Activated CD4-positive, alpha-beta memory T cell treated with anti-CD3 and anti-CD28 coated beads for 36 hours (primary cell): ENCODE measurements at places on chromosomes 3 and 15. TPM values are rescaled to one million over a fixed set of nuclear protein-coding genes. Genes with fewer than 3 reads are reported as not detected.
A peak's percentile ranks its signal among the peaks of the same experiment; 100 is the strongest.

- peaks cover 25% of the 10 kb centered on the region for H3K36me3 ChIP-seq
- no peak for DNase-seq
- no peak overlapping the region for H3K27ac ChIP-seq
These were observed 27.3 kb downstream of the ABHD2 start for GRCh38 chr15:89115547-89115946.

DNA sequence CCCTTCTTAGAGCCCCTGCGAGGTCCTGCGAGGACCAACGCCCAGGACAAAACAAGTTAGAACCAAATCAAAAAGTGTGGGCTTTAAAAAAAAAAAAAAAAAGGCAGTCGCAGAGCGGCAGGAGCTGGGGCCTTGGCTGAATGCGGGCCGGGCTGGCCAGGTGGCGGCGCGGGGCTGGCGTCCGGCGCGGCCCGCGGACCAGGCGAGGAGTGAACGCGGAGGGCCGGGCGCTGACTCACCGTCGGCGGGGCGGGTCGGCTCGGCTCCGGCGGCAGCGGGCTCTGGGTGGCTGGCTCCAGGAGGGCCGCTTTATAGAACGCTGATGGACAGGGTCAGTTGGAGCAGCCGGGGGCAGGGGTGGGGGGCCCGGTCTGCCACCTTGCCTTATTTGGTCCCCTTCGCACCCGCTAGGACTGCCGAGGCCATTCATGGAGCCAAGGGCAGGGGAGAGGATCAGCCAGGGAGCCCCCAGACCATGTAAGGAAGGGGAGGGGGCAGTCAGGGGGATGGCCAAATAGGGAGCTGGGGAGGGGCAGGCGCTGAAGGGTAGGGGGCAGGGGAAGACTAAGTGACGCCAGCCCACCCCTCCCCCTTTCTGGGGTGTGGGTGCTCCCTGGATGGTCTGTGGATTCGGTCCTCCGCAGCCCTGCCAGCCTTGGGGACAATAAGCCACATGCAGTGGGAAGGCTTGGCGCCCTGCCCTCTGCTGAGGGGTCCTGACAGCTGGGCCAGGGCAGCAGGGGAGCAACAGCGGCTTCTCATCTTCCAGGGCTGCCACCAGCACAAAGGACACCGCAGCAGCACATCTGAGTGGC is at the start of gene ACTC1:
Gene ACTC1 (minus strand): TSS at position 283 of the 815 bp plus-strand sequence. CDS start 741 bp downstream, outside the sequence.
- H3K27me3 ChIP-seq = peaks cover 50% of the 10 kb centered on the region
- no peaks in the 10 kb centered on the region for H3K4me1 ChIP-seq
- H3K4me3 ChIP-seq = no peak within 1 kb of the TSS
- DNase-seq = peak; percentile 13
- H3K27ac ChIP-seq = no peak within 1 kb of the TSS

- H3K36me3 ChIP-seq = no peaks in the 10 kb centered on the region
- H3K4me3 ChIP-seq = no peak overlapping the region
- DNase-seq = no peak
These were observed 28.4 kb downstream of the CD200R1L start for GRCh38 chr3:112818289-112818688.

DNA sequence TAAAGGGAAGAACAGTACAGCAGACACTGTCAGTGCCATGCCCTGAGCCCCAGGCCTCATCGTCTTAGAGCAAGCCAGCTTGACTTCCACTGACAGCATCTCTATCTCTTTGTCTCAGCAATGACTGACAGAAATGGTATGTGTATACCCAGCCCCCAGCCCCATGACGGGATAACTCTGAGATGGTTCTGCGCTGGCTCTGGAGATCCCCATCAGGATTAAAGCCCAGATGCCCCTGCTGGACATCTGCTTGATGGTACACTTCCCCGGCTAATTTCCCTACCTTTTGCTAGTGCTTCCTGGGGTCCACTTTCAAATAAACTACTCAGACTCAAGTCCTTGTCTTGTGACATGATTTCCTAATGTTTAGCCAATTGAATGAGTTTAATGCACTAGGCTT is 7.6 kb downstream of the NMNAT3 start:
- no peaks in the 10 kb centered on the region for H3K36me3 ChIP-seq
- H3K4me3 ChIP-seq = no peak overlapping the region
- H3K27me3 ChIP-seq = no peaks in the 10 kb centered on the region
- H3K27ac ChIP-seq = no peak overlapping the region

DNA sequence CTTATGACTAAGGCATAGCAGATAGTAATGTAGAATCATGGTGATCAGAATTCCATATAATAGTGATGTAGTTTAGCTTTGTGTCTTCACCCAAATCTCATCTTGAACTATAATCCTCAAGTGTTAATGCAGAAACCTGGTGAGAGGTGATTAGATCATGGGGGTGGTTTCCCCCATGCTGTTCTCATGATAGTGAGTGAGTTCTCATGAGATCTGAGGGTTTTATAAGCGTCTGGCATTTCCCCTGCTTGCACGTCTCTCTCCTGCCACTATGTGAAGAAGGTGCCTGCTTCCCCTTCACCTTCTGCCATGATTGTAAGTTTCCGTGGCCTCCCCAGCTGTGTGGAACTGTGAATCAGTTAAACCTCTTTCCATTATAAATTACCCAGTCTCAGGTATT is 138.7 kb upstream of the CBLB start:
- no peaks in the 10 kb centered on the region for H3K27me3 ChIP-seq
- H3K4me3 ChIP-seq = no peak overlapping the region
- H3K36me3 ChIP-seq = peaks cover 5% of the 10 kb centered on the region
- peak overlapping the region; percentile 49 for H3K27ac ChIP-seq
- peak; percentile 19 for DNase-seq

DNA sequence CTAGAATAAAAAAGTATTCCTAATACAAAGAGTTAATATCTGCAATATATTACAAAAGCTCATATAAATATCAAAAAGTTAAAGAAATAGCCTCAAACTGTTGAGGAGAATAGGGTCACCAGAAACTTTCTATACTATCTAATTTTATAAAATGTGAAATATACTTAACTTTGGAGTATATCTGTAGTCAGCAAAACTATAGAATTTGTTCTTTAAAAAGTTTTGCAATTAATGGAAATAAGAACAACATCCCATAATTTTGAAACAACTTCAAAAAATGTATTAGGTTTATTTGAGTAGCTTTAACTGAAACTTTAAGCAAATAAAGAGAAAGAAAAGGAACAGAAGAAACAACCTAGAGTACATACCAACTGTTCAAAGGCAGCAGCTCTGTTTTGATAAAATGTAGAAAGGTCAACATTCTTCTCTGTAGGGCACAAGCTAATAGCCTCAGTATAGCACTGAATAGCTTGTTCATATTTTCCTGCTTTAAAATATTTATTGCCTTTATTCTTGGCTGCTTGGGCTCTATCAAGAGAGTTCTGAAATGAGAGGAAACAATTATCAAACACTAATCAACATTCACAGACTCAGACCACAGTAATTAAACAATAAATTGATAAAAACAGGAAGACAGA is 14.3 kb downstream of the TOMM70 start:
- DNase-seq = no peak
- H3K4me1 ChIP-seq = peaks cover 7% of the 10 kb centered on the region
- no peak overlapping the region for H3K27ac ChIP-seq
- no peak overlapping the region for H3K4me3 ChIP-seq
- no peaks in the 10 kb centered on the region for H3K27me3 ChIP-seq

The DPPA2 gene
- not detected for total RNA-seq

DNA sequence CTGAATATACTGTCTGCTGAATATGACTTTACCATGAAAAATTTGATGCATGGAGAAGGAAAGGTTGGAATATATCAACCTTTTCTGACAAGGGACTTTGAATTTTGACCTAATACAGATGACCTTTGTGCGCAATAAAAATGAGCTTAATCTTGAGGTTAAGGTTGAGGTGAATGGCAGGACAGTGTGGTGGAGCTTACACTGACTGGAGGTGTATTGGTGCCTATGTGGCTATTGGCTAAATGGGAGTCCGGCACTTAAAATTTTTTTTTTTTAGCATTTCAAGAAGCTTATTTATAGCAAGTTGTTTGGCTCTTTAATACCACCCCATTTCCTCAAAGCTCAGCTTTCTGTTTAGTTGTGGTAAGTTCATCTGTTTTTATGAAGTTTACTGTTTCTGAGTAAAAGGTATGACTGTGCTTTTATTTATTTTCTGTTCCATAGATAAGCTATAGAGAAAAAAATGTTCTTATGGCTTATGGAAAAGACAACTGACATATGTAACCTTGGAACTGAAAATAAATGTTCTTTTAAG is 15.2 kb downstream of the CDIN1 start:
- H3K4me3 ChIP-seq = no peak overlapping the region
- H3K36me3 ChIP-seq = peaks cover 11% of the 10 kb centered on the region
- H3K4me1 ChIP-seq = peaks cover 8% of the 10 kb centered on the region

DNA sequence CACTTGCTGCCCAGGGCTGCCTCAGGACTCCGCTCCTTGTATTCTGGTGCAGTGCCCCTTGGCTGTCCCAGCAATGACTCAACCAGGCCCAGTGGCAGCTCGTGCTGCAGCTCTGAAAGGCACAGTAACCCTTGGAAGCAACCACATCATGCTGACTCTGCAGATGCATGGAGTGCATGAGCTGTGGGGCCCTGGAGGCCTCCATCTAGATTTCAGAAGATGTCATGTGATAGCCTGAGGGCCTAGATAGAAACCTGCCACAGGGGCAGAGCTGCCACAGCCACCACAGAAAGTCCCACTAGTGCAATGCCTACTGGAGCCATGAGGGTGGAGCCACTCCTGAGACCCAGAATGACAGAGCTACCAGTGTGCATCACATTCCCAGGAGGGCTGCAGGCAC is 117.1 kb upstream of the SMAD3 start:
- H3K27me3 ChIP-seq = no peaks in the 10 kb centered on the region
- peaks cover 6% of the 10 kb centered on the region for H3K4me1 ChIP-seq
- H3K4me3 ChIP-seq = no peak overlapping the region
- H3K27ac ChIP-seq = no peak overlapping the region
- DNase-seq = peak; percentile 52
- H3K36me3 ChIP-seq = no peaks in the 10 kb centered on the region

- peaks cover 21% of the 10 kb centered on the region for H3K4me1 ChIP-seq
- DNase-seq = peak; percentile 31
- peak overlapping the region; percentile 28 for H3K27ac ChIP-seq
- H3K27me3 ChIP-seq = no peaks in the 10 kb centered on the region
- no peak overlapping the region for H3K4me3 ChIP-seq
These were observed 55.4 kb downstream of the ABHD2 start for GRCh38 chr15:89143503-89144162.

The POLQ gene
- total RNA-seq = 25.1 TPM

The TERB2 gene
- not detected for total RNA-seq

DNA sequence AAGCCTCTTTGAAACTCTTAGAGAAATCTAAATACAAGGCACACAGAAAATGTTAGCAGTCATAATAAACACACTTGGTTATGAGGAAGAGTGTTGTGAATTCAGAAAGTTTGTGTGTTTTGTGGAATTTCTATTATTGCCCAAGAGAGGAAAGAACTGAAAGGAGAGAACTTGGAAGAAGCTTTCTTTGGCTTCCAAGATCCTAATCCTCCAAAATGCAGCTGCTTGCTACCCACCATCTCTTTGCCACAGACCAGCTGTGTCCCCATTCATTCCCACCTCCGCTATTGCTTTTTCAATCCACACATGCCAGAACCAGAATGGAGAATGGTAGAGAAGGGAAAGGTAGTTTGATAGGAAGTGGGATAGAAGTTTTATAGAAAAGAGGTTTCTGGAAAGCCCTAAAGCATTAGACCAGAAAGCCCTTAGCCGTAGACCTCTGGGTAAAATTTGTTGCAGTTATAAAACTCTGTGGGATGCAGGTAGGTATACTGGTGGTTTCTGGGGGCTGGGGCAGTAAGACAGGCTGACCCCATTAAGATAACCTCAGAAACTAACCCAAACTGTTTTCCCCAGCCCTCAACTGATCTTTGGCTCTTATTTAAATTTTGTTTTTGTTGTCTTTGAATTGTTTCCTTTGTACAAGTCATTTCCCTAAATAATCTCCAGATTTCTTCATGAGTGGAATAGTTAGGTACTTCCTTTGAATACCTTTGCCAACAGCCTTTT is 108.5 kb downstream of the FILIP1L start:
- DNase-seq = no peak
- H3K36me3 ChIP-seq = peaks cover under 1% of the 10 kb centered on the region
- H3K4me3 ChIP-seq = no peak overlapping the region

- DNase-seq = no peak
- no peak overlapping the region for H3K27ac ChIP-seq
- no peak overlapping the region for H3K4me3 ChIP-seq
- H3K4me1 ChIP-seq = no peaks in the 10 kb centered on the region
- no peaks in the 10 kb centered on the region for H3K27me3 ChIP-seq
These were observed 688.7 kb downstream of the TUSC7 start for GRCh38 chr3:117398141-117398899.

GRCh38 chr3:183498634-183499033 is 56.9 kb downstream of the KLHL6 start:
- no peak for DNase-seq
- no peak overlapping the region for H3K27ac ChIP-seq
- peaks cover 3% of the 10 kb centered on the region for H3K4me1 ChIP-seq
- H3K4me3 ChIP-seq = no peak overlapping the region

DNA sequence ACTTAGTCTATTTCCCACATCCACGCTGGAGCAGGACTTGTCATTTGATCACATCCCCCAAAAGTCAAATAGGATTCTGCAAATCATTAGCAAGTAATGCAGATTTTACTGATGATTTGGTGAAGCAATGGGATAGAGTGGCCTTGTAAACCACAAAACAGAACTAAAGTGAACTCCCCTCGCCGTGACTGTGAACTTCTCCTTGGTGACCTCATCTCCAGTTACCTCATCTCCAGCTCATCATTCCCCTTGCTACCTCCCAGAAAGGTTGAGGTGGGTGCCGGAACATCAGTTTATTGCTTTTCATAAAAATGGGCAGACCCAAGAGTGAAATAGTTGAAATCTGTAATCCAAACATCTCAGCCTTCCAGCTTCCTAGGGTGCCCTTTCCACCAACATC is 36.7 kb upstream of the ADPGK start:
- peaks cover 5% of the 10 kb centered on the region for H3K27me3 ChIP-seq
- H3K4me1 ChIP-seq = no peaks in the 10 kb centered on the region
- H3K4me3 ChIP-seq = no peak overlapping the region
- DNase-seq = no peak

GRCh38 chr3:66452303-66453011 is 48.4 kb downstream of the LRIG1 start:
- H3K4me3 ChIP-seq = no peak overlapping the region
- H3K27me3 ChIP-seq = no peaks in the 10 kb centered on the region
- DNase-seq = no peak
- peaks cover 14% of the 10 kb centered on the region for H3K4me1 ChIP-seq
- H3K27ac ChIP-seq = no peak overlapping the region

The LRIG1 gene
- 40.4 TPM for total RNA-seq

The HEXA gene
- total RNA-seq = 59.8 TPM
